ENCODE measurements at places on chromosomes 2 and 18.

- no peak for DNase-seq
Measured at GRCh38 chr2:197037863-197038398, 111.4 kb upstream of the PGAP1 start.

DNA sequence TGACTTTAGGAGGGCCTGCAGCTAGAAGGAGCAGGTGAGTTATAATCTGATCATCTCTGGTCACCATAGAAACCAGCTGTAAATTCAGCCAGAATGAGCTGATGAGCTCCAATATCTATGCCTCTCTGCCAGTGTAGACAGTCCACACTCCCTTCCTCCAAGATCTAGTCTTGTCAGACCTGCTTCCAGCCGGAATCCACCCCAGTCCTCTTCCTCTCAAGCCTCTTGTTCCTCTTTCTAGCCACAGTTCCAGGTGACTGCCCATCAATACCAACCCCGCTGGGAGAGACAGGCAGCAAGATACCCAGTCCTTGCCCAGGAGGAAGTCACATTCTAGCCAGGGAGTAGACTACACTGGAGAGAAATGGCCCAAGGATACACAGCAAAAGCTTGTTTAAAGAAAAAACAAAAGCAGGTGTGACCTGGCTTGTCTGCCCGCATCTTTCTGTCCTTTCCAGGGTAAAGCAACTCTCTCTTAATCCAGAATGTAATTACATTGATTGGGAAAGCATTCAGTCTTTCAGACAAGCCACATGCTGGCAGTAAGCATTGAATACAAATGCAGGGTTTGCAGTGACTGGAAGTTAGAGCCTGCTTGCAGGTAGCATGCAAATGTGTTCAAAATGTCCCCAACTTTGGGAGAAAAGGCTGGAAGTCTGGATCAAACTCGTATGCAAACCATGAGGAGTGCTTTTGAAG lies 9.0 kb upstream of the SLC35F6 start:
- DNase-seq, result no peak

GRCh38 chr2:186532891-186533290 lies 46.8 kb downstream of the ZC3H15 start:
- no peak for DNase-seq

DNA sequence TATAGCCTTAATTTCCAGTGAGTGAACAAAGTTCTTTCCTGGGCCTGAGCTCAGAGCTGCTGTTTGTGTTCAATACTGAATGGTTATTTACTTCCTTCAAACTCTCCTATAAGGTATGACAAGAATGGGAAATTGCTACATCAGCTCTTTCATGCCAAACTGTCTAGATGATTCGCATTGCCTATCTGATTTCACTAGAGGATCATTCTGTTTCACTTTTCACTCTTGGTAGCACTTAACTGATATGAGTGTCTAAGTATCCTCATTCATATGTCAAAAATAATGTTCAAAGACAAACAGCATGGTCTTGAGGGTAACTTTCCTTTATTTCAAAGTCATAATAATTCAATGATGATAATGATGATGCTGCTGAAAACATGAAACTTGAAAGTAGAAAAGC lies 32.9 kb upstream of the SCG2 start:
- DNase-seq, result no peak

DNA sequence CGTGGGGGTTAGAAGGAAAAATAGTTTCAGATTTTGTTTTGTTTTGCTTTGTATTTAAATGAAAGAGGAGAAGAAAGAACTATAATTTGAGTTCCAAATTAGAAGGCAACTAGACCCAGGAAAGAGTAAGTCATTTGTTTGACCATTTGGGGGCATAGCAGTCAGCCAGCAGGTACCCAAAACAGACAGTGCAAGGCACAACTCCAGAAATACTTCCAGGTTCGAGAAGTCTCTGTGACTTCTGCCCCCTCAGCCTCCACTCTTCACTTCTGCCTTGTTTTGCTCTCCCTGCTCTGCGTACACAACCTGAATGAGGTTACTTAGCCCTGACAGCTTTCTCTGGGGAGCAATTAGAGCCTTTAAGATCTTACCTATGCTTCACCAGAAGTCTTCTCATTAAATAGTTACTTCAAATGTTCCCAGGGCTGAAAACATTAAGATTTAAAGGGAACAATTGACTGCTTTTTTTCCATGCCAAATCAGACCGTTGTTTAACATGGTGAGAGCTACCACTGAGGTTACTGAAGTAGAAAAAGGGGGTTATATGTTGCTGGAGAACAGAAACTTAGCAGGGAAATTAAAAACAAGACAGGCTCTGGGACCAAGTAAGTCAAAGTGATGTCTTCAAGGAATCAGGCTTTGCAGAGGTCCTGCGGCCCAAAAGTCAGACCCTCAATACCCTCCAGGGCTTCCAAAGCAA lies 216.9 kb downstream of the BCL11A start:
- no peak for DNase-seq

DNA sequence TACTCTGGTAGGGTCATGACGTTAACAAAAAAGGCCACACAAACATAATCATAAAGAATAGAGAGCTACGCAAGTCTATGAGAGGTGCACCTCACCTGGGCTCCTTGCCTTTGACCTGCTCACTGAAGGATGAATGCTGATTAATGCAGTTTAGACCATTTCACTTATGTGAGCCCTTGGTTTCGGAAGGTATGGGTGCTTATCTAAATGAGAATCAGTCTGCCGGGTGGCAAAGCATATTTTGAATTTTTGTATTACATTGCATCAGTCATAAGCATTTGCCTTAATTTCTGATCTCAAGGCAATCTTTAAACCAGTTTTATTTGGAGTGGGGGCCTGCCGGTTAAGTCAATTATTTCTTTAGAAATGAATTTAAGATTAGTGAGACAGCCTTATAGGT lies 42.8 kb downstream of the SLC9A4 start:
- DNase-seq, result no peak

DNA sequence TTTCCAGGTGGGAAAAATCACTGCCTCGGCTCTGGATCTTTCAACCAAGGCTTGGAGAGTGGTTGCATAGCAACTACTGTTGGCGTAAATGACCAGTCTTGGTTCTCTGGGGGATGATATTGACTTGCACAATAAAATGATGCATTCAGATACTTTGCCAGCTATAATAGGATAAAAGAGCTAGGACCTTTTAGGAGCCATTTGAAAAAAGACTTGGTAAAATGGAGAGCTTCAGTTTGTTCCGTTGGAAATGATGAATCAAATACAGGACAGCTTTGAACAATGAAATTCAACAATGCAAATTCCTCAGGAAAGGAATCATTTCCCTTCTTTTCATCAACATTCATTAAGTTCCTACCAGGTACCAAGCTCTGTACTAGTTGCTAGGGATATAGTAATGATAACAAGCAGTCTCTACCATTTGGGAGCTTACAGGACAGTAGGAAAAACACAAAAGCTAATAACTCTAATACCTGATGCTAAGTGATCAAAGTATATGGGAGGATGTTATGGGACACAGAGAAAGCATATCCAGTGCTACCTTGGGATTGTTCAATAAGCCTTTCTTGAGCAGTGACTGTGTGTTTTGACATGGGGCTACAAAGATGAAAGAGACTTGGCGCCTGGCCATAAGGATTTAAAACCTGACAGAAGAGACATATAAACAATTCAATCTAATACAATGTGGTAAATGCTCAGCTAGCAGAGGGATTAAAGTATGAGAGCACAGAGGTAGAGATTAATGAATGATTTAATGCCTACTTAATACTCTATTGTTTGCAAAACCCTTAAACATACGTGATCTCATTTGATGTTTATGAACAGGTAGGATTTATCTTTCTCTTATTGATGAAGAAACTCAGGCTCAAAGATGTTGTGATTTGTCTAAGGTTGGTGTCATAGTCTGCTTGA lies 110.7 kb downstream of the QPCT start:
- DNase-seq, result no peak

DNA sequence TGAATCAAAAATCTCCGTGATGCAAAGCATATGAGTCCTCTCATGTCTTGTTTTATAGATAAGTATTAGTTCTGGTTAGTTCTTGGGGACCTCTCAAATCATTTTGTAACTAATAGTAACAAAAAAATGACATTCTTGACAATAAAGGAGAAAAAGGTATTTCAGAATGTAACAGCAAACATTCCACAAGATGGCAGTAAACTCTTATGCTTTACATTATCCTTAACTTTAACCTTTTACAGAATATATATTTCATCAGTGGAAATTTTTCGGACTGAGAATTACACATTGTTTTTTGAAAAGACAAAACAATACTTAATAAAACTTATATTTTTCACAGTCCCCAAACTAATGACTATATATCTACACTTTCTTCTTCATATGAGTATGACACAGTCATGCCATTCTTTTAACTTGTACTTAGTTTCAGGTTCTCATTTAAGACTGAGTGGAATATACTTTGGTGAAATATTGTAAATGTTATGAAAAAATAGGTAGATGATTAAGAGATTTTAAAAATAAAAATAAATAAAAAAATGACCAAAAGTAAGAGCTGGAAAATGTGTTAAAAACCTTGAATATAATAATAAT lies 142.9 kb upstream of the NXPH2 start:
- DNase-seq, result no peak

DNA sequence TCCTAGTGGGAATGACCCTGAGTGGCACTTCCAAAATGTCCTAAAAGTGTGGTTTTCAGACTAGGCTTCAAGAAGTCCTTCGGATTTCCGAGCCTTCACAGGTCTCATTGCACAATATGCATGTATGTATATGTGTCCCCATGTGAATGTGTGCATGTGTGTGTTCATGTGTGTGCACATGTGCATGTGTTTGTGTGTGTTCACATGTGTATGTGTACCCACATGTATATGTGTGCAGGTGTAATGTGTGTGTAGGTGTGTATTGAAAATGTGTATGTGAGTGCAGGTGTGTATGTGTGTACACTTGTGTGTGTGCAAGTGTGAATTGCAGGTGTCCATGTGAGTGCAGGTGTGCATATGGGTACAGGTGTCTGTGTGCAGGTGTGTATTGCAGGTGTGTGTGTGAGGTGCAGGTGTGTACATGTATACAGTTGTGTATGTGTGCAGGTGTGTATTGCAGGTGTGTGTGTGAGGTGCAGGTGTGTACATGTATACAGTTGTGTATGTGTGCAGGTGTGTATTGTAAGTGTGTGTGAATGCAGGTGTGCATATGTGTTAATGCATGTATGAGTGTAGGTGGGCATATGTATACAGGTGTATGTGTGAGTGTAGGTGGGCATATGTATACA lies 124.4 kb upstream of the EPB41L3 start:
- DNase-seq, result no peak

GRCh38 chr2:1283871-1284270 lies 129.4 kb upstream of the TPO start:
- no peak for DNase-seq

DNA sequence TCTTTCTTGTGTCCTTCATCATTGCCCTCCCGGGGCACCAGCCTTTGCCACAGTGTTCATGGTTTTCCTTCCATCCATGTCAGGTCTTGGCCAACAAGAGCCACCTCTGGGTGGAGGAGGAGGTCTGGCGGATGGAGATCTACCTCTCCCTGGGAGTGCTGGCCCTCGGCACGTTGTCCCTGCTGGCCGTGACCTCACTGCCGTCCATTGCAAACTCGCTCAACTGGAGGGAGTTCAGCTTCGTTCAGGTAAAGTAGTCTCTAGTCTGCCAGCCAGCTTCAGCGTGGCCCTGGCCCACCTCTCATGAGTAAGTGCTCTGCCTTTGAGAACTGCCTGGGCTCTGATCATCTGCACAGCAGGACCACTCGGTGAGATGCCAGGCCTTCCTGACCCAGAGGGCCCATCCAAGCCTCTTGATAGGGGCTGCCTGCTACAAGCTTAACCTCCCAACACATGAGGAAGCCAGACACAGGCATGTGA lies 31.0 kb downstream of the STEAP3 start:
- DNase-seq, result no peak

DNA sequence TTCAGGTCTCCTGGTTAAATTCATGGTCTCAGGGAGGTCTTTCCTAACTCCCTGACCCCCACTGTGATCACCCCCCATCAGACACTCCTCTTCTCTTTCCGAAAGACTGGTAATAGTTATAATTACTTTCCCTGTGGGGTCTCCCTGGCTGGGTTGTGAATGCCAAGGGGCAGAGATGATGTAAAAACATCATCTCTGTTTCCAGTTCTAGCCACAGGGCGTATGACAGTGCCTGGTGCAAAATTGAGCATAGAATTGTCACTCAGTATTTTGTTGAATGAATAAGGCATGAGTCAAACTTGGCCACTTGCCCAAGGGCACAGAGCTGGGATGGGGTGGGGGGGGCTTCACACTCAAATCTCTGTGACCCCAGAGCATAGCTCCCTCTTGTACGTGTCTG lies 65.2 kb downstream of the LTBP1 start:
- no peak for DNase-seq

GRCh38 chr18:47689371-47689770 lies 241.1 kb downstream of the SMAD2 start:
- DNase-seq, result no peak

- DNase-seq, result no peak
Measured at GRCh38 chr2:75074228-75074627, 115.8 kb downstream of the POLE4 start.

GRCh38 chr2:30923623-30924022 lies 116.4 kb upstream of the CAPN13 start:
- no peak for DNase-seq

DNA sequence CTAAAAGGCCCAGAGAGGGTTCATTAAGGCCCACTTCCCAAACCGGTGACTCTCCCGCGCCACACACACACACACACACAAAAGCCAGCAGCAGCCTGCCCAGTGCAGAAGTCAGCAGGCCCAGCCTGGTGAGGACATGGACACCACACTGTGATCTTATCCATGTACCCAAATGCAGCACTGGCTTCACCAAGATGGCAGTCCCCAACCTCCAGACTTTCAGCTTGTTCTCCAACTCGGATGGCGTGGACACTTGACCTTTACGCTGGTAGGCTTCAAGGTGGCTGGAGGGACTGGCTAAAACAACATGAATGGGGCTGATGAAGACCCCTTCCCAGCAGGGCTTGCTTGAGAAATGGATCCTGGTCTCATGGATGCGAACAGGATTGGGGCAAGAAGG lies 50.4 kb downstream of the TNS1 start:
- DNase-seq, result no peak

- DNase-seq, result no peak
Measured at GRCh38 chr2:217438821-217439220, 564.0 kb downstream of the TNS1 start.

GRCh38 chr2:128477026-128477820 lies 158.6 kb upstream of the HS6ST1 start:
- no peak for DNase-seq

DNA sequence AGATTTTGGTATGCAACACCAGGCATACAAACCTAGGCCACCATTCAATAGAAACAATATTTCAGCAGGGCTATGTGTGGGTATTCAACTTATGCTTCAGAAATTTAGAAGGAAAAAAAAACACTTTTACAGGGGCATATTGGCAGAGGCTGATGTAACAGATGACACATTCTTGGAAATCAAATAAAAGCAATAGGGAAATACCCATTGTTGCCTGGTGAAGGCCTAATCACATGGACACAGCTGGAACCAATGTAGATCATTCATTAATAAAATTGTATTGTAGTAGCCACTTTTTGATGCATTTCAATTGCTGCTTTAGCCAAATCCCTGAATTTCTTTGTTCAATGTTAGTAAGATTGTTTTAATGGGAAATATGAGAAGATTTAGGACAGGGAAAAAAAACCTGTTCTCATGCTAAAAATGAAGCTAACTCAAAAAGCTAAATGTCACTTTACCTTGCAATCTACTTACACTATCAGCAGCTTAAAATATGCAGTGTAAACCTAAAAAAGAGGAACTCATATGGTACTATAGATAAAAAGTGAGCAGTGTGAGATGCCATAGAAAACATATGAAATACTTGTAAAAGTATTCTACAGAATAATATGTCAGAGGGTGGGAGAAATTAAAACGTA lies 289.4 kb downstream of the ZEB2 start:
- DNase-seq, result peak; percentile 10

Data from AG09319 (cell line).